ENCODE measurements at places on chromosomes 6 and 20.

- DNase-seq: no peak
Observed at GRCh38 chr20:61683721-61684120, 382.0 kb downstream of the TAF4 start.

GRCh38 chr20:3864518-3864917 is 17.9 kb downstream of the MAVS start:
- no peak for DNase-seq

DNA sequence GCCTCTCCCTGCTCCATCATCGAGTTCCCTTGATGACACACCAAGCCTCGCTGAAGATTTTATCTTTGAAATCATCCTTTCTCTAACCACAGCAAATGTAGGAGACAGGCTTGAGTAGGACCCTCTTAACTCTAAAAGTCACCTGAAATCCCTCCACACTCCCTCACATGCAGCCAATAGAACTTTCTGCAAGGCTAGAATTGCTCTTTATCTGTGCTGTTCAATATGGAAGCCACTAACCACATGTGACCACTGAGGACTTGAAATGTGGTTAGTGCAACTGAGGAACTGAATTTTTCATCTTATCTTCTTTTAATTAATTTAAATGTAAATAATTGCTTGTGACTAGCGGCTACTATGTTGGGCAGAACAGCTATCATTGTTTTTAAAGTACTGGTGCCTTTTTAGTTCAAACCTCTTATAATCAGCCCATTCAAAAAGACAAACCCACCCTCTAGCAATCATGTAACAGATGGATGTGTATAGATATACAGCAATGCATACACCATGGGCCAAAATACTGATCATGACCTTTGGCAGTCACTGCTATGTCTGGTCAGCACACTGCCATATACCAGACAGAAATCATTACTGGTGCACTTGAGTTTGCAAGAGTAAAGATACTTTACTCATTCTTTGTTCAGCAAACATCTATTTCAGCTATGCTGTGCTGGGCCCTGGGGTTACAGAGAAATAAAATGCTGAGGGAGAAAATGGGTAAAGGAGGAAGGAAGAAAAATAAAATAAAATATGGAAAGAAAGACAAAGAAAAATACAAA is 50.0 kb downstream of the GFOD1 start:
- no peak for DNase-seq

- DNase-seq: no peak
Observed at GRCh38 chr6:157629220-157629619, 193.8 kb upstream of the SNX9 start.

GRCh38 chr20:34262488-34263288 is 21.5 kb downstream of the ASIP start:
- DNase-seq: no peak

- no peak for DNase-seq
Observed at GRCh38 chr6:45942953-45943352, 72.7 kb downstream of the CLIC5 start.

DNA sequence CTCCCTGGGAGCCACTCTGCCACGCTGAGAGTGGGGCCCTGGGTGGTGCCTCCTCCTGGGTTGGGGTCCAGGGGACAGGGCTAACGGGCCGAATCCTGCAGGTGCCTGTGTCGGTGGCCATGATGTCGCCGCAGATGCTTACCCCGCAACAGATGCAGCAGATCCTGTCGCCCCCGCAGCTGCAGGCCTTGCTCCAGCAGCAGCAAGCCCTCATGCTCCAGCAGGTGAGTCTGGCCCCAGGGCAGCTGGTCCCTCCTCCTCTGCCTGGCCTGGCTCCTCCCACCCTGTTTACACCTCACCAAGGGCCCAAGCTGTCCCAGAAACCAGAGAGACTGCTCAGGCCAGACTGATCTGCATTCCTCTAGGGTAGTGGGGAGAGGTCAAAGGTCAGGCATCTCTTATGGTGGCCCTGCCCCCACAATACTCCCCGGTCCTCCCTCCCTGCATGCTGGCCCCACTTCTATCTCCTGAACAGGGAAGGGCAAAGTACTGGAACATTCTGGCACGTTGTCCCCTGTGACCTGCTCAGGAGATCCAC is 38.6 kb downstream of the FOXP4 start:
- DNase-seq: no peak

- DNase-seq: no peak
Observed at GRCh38 chr6:3205913-3206312, 21.5 kb downstream of the TUBB2B start.

GRCh38 chr20:59322081-59322480 is 21.7 kb downstream of the EDN3 start:
- no peak for DNase-seq

DNA sequence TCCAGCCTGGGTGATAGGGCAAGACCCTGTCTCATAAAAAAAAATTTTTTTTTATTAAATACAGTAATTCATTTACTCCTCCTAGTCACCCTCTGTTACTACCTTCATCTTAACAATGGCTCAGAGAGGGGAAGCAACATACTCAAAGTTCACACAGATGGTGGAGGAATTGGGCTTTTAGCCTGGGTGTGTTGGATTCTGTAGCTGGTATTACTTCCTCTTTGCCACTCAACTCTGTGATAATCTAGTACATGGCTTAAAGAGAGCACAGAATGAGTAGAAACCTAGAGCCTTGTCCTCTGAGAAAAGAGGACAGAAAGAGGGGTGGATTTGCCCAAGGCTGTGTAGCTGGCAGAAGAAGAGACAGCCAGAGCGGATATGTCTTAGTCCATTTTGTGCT is 96.6 kb downstream of the DLGAP4 start:
- DNase-seq: no peak

GRCh38 chr6:126812651-126813050 is 305.8 kb upstream of the RSPO3 start:
- DNase-seq: no peak

- no peak for DNase-seq
Observed at GRCh38 chr6:38481851-38482250, 157.9 kb downstream of the BTBD9 start.

GRCh38 chr6:25173951-25174474 is 105.2 kb upstream of the CARMIL1 start:
- no peak for DNase-seq

Data from stimulated activated CD4-positive, alpha-beta T cell treated with anti-CD3 and anti-CD28 coated beads, Interleukin-15, amount 100 ng/mL, for 1 hour (primary cell).